ENCODE measurements at places on chromosomes 5 and 9.

DNA sequence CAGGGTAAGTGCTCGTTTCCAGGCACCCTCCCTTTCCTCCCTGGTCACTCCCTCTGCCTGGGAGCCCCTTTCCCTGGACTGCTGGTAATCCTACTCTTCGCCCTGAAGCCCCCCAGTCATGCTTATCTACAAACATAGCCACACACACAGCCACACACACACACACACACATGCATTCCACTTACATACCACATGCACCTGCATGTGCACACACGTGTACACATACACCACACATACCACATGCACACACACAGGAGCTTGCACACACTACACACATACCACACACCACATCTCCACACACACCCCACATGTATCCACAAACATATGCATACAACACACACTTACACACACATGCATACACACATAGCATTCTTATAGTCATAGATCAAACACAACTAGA lies 358.5 kb downstream of the GADD45G start:
- no peak for DNase-seq

GRCh38 chr5:109350537-109351270 lies 59.1 kb downstream of the PJA2 start:
- DNase-seq: no peak

GRCh38 chr9:137409515-137409914 lies 13.4 kb downstream of the EXD3 start:
- no peak for DNase-seq

- DNase-seq: no peak
Observed at GRCh38 chr5:115472271-115473025, 72.1 kb downstream of the FEM1C start.

- DNase-seq: peak; percentile 89
Observed at GRCh38 chr9:129225815-129226214, 47.8 kb upstream of the IER5L start.

Measured in HT1080 (cell line).